ENCODE measurements at places on chromosomes 6 and 20.

DNA sequence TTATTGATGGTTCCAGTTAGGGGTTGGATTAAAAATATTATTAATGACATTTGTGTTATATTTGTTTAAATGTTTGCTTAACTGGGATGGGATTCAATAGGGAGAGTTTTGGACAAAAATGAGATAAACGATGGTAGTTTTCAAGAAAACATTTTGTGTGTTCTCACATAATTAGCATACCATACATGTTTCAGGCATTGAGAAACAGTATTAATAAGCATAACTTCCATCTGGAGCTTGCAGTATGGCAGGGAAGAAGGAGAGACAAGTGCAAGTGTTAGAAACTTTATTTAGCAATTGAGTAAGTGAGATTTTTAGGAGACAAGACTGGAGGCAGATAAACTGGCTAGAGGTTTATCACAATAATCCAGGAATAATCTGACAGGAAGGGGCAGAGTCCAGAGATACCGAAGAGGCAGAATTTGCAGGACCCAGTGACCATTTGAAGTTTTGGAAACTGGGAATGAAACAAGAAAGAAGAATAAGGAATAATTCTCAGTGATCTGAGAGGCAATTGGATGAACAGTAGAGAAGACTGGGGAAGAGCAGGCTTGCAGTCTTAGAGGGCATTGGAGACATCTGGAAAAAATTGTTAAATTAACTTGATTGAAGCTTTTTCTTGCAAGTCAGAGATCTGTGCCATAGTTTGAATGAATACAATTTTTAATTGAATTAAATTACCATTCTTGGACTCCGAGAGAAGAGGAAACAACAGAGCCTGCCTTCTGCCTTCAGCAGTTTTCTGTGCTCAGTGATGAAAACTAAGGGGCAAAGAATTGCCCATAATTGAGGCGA lies 73.0 kb upstream of the PTCHD4 start:
- DNase-seq, result no peak

DNA sequence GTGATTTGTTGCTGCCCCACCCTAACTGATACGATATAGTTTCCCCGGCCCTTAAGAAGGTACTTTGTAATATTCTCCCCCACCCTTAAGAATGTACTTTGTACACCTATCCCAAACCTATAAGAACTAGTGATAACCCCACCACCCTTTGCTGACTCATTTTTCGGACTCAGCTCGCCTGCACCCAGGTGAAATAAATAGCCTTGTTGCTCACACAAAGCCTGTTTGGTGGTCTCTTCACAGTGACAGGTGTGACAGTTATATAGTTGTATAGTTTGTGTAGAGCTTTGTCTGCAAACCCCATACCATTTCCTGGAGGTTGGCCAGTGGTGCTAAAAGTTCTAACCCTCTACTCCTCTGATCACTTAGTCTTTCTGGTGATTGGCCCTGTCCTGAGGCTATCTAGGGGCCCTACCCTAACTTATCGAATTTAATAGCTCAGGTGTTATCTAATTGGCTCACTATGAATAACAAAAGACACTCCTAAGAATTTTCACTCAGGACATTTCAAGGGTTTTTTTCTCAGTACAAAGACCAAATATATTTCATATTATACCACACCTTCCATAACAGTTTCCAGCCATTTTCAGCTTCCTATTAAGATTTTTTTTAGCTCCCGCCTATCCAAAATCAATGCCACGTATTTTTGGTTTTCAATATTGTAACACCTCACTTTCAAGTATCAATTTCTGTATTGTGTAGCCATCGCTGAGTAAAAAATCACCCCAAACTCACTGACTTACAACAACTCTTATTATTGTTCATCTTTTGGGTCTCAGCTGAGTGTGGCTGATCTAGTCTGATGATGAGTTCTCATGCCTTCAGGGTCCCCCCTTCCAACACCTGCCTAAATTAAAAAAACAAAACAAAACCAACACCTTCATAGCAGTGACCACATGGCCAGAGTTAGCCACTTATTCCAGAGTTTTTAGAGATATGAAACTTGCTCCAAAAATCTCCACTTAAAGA lies 9.8 kb upstream of the BTN1A1 start:
- DNase-seq, result no peak

DNA sequence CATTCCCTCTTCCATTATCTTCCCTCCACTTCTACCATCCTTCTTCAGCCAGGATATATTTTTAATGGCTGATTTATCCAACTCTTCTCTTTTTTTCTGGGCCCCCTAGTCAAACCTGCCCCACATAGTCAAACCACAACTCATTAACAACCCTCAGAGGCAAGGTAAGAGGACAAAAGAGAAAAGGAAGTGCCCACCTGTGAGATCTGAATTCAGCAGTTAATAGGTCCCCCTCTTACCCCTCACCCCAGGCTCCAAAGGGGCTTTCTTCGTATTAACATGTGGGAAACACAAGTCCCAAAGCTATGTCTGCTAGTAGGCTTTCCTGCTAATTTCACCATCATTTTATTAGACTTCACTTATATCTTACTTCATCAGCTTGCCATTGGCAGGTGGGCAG lies 44.1 kb upstream of the TSPYL1 start:
- no peak for DNase-seq

DNA sequence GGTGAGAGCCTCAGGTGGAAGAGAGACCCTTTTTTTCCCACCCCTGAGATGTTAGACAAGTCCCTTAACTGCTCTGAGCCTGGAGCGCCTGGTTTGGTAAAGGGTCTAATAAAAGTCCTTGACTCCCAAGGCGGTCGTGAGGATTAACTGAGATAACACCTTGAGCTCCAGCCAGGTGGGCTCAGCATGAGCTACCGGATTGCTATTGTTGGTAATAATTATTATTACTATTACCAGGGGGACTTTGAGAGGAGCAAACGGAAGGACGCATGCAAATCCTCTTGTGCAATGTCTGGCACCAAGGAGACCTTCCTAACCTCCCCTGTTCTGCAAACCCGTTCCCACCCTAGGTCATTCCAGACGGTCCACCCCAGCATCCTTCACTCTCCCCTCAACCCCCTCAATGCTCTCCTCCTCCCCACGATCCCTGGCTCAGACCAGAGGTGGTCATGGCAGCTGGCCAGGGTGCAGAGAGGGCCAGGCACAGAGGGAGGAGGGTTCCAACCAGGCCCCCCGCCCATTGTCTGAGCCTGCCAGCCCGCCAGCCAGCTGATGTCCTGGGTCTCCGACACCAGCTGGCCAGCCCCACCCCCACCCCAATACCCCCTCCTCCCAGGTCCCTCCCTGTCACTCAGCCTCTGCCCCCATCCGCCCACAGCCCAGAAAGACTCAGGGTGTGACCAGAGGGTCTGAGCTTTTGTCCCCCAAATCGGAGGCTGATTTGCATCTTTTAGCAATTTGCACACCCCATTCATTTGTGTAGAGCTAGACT lies 14.3 kb upstream of the CBFA2T2 start:
- DNase-seq, result peak; percentile 76

DNA sequence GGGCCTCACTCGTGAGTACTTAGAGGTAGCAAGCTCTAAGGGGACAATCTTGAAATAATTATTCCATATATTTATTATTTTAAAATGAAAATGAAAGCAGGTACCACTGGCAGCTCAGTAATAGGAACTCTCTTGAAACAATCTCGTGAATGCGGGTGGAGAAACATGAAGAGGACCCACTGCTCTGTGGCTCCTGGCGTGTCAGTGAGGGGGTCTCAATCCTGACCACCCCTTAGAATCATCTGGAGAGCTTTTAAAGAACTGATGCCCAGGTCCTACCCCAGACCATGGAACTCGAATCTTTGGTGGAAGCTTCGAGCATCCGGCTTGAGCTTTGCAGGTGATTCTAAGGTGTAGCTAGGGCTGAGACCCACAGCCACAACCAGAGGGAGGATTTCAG lies 23.9 kb upstream of the PXDC1 start:
- DNase-seq, result no peak

GRCh38 chr6:113500221-113500620 lies 356.9 kb upstream of the MARCKS start:
- no peak for DNase-seq

- no peak for DNase-seq
Measured at GRCh38 chr6:143746202-143747119, 68.7 kb downstream of the PHACTR2 start.

- DNase-seq, result no peak
Measured at GRCh38 chr20:52481443-52481842, 289.9 kb upstream of the ZFP64 start.

DNA sequence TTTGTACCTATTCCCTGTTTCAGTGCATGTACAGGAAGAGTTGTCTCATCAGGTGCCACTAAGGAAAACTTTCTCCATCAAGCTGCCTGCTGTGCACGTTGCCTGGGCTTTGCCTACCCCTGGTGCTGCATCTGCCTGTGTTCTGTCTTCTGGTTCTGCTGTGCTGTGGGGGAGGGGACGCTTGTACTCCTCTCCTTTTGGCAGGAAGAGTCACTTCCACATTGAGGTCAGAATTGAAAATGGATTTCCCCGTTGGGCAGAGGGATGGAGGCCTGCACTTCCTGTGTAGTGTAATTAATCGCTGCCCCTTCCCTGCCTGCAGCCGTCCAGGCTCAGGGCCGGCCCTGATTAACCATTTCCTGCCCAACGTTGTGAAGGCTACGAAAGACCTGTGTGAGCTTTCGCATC lies 153.3 kb downstream of the SCML4 start:
- no peak for DNase-seq

DNA sequence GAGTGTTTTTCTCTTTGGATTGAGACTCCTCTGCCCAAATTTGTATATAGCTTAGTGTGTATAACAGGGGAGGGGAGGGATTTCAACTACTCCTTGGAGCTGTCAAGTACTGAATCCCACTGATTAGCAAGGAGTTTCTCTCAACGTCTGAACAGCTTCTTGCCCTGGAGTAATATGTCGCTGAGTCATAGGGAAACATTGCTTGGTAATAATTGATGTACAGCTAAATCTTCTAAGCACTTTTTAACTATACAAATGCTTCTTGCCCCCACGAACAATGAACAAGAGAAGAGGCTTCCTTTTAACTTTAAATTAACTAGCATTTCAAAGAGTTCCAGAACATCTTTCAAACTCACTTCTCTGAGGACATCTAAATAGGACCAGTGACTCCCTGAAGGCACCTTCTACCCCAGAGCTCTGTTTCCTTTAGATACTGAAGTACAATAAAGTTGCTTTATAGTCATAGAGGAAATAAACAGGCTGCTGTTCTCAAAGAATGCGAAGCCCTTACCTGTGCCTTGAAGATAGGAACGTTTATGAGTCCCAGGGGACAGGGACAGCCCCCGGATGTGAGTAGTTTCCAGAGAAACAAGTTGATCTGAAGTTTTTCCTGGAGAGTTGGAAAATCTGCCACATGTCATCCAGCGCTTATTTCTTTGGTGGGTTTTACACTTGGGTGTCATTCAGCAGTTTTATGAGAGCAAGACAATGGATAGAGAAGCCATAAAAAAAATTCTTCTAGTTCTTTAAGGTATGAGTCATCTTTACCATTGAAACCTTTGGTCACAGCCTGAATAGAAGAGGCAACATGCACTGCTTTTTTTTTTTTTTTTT lies 462.5 kb upstream of the BTBD3 start:
- no peak for DNase-seq

DNA sequence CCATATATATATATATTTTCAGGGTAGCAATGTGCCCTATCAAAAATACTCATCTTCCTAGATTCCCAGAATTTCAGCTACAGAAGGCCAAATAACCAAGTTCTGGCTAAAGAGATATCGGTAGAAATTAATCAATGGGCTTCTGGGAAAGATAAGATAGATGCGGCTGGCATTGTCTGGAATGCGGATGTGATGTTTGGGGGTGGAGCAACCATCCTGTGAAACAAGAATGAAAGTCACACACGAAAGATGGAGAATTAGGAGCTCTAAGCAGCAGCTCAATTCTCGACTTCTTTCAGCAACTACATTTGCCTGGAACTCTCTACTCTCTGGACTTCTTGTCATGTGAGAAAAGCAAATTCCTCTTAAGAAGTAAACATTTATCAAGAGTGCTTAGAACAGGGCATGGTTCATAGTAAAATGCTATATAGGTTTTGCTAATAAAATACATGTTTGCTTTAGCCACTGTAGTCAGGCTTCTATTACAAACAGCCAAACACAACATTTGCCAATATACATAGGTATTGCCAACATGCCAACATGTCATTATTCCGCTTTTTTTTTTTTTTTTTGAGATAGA lies 90.8 kb downstream of the CLIC5 start:
- no peak for DNase-seq

- DNase-seq, result no peak
Measured at GRCh38 chr6:168609026-168609685, 168.2 kb downstream of the SMOC2 start.

- no peak for DNase-seq
Measured at GRCh38 chr6:150416128-150416527, 47.3 kb downstream of the IYD start.

DNA sequence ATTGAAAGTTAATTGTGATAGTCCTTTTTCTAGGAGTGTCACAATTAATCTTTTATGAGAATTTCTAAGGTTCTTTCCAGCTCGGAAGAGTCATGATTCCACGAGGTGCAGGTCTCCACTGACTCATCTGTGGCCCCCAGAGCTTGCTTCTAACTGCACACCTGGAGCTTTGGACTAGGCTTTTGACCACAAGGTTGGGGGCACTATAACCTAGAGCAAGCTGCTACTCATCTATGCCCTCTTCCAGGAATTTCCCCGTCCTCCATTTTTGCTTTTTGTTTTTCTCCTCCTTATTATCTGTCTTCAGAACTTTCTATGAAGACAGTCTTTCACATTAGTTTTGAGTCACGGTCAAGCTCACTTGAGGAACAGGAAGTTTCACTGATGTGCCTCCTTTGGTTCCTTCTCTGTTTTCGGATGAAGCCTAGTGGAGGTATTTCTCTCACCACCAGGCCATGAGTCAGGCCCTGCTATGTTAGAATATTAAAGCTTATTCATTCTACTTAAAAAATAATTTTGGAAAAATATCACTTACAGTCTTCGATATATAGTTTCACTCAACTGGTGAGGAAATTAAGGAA lies 119.2 kb upstream of the INSM1 start:
- DNase-seq, result no peak

All from COR-L47 (cell line).